ENCODE measurements at places on chromosomes 3 and 15.

GRCh38 chr3:128307781-128308469 lies 154.6 kb downstream of the EEFSEC start:
- no peak for DNase-seq

DNA sequence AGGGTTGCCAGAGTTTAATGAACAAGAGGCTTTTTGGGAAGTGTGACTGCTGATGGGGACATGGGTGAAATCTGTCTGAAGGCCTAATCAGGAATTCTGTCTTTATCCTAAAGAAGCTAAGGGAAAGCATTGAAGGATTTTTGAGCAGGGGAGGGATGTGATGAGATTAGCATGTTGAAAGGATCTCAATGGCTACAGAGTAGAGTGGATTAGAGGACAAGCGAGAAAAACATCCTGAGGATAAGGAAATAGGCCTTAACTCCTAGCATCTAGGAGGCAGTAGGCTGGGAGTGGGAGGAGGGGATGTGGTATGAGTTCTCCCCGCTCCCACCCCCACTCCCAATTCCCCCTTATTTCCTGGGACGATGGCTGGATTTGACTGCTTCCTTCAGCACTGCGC lies 35.1 kb upstream of the SNTN start:
- no peak for DNase-seq

- DNase-seq, result no peak
Measured at GRCh38 chr15:47339800-47340570, 377.3 kb upstream of the SEMA6D start.

DNA sequence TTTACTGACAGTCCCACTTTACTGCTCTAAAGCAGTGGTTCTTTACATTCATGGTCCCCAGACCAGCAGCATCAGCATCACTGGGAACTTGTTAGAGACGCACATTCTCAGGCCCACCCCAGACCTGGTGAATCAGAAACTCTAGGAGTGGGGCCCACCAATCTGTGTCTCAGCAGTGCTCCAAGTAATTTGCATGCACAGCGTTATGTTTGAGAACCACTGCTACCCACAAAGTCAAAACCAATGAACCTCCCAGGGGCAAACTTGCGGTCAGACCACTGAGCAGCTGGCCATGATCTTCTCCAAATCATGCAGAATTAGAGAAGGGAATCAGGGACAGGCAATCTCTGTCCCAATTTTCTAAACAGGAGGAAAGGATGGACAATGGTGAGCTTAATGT lies 58.5 kb downstream of the ST8SIA2 start:
- no peak for DNase-seq

DNA sequence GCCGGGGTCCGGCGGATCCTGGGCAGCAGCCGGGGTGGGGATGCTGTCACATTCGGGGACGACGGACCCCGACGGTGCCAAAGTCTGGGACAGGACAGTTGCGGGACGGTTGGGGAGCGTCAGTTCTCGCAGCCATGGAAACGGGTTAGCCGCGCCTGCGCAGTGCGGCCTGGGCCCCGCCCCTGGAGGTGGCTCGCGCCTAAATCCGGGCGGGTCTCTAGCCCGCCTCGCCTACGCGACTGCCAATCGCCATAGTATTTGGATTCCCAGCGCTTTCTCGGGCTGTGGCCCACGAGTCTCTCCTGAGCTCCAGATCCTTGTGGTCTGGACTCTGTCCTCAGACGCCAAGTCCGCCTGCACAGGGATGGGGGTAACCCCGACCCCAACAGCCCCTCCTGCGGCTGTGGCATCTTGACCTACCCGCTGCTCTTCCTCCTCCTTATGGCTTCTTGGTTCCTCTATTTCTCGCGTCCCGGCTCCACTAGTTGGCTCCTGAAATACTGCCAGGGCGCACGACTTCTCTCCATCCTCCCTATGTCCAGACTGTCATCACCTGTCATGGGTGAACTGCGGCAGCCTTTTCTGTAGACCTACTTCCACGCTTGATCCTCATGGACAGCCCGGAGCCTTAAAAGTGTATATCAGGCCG lies at the start of gene ZMYND10:
ZMYND10 (minus strand) TSS at position 147 of the 649 bp plus-strand sequence. CDS start 153 bp downstream, outside the sequence.
- no peak for DNase-seq

GRCh38 chr3:167950212-167950611 lies 145.5 kb downstream of the GOLIM4 start:
- no peak for DNase-seq

GRCh38 chr15:41501191-41501917 lies 7.7 kb downstream of the ITPKA start:
- DNase-seq, result no peak

Data from HuH-7.5 (cell line).